ENCODE measurements at places on chromosomes 7 and 10. TPM values are rescaled to one million over a fixed set of nuclear protein-coding genes. Genes with fewer than 3 reads are reported as not detected.

Gene SEPTIN14
- total RNA-seq, result under 0.01 TPM

Gene UNCX
- total RNA-seq, result not detected

Gene ENTPD1
- total RNA-seq, result 6.9 TPM

Gene NUTM2D
- total RNA-seq, result 7.9 TPM

Gene MSMB
- total RNA-seq, result not detected

Gene LRMDA
- total RNA-seq, result 1.2 TPM

Gene DENND2A
- total RNA-seq, result 20.7 TPM

Gene ADIRF
- total RNA-seq, result 0.98 TPM

Gene TPST1
- 53.6 TPM for total RNA-seq

Gene CHST15
- total RNA-seq, result 38.8 TPM

Gene SEC61A2
- 53.6 TPM for total RNA-seq

Gene BLNK
- total RNA-seq, result 0.25 TPM

Gene ELAPOR2
- total RNA-seq, result 22.4 TPM

Gene GDF10
- 7.6 TPM for total RNA-seq

Gene OIT3
- 0.25 TPM for total RNA-seq

Gene LRRC4
- total RNA-seq, result 13.5 TPM

Gene HYAL4
- not detected for total RNA-seq

Gene SP8
- total RNA-seq, result 4.9 TPM

Gene TWIST1
- total RNA-seq, result 0.74 TPM

Gene GIMAP6
- 2.7 TPM for total RNA-seq

Gene PNLIP
- total RNA-seq, result not detected

Gene PIK3CG
- total RNA-seq, result 0.98 TPM

Gene MYH16
- total RNA-seq, result not detected

Gene SLC29A3
- 1.2 TPM for total RNA-seq

Gene SYCE1
- total RNA-seq, result 0.74 TPM

Gene H2BK1
- not detected for total RNA-seq

Gene HKDC1
- 1.7 TPM for total RNA-seq

Gene STEAP1B
- 1.2 TPM for total RNA-seq

Gene PLAC9
- 1.7 TPM for total RNA-seq

Gene PTF1A
- not detected for total RNA-seq

Gene TRPV6
- under 0.01 TPM for total RNA-seq
